ENCODE measurements at places on chromosomes 2 and 18. TPM values are rescaled to one million over a fixed set of nuclear protein-coding genes. Genes with fewer than 3 reads are reported as not detected.

BOLL gene
- total RNA-seq: not detected

ICOS gene
- not detected for total RNA-seq

REG1B gene
- total RNA-seq: not detected

TRIM54 gene
- 218 TPM for total RNA-seq

SERPINB3 gene
- not detected for total RNA-seq

MSGN1 gene
- total RNA-seq: not detected

C2orf72 gene
- 0.08 TPM for total RNA-seq

MAL gene
- 8.3 TPM for total RNA-seq

DSC3 gene
- 0.65 TPM for total RNA-seq

LYPD6 gene
- 0.16 TPM for total RNA-seq

RBM44 gene
- total RNA-seq: 0.81 TPM

MDH1B gene
- total RNA-seq: 1.3 TPM

MYO3B gene
- total RNA-seq: 0.05 TPM

ALPP gene
- not detected for total RNA-seq

TCF4 gene
- 69.9 TPM for total RNA-seq

CTAGE1 gene
- total RNA-seq: 0.13 TPM

SCYGR4 gene
- not detected for total RNA-seq

IL1A gene
- total RNA-seq: not detected

Measured in cardiac septum (tissue), 1 donor.